ENCODE measurements at places on chromosomes 4 and X. TPM values are rescaled to one million over a fixed set of nuclear protein-coding genes. Genes with fewer than 3 reads are reported as not detected.
A peak's percentile ranks its signal among the peaks of the same experiment; 100 is the strongest.

GRCh38 chrX:121036951-121037350 is 10.5 kb upstream of the GLUD2 start:
- no peak for DNase-seq

- DNase-seq, result no peak
Observed at GRCh38 chr4:104425948-104426347, 68.7 kb downstream of the CXXC4 start.

DNA sequence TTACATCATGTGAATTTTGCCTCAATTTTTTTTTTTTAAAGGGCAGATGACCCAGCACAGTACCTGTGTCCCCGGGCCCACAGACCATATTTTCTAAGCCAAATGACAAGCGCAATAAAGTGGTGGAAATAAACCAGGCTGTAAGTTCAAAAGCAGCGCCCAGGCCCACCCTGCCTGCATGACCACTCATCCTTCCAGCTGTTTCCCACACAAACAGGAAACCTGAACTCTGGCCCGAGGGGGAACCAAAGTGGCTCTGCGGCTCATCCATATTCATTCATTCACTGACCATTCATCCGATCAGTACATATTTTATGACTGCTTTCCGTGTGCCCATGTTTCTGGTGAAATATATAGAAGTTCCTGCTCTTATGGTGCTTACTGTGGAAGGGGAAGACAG is 33.7 kb upstream of the CRMP1 start:
- no peak for DNase-seq

DNA sequence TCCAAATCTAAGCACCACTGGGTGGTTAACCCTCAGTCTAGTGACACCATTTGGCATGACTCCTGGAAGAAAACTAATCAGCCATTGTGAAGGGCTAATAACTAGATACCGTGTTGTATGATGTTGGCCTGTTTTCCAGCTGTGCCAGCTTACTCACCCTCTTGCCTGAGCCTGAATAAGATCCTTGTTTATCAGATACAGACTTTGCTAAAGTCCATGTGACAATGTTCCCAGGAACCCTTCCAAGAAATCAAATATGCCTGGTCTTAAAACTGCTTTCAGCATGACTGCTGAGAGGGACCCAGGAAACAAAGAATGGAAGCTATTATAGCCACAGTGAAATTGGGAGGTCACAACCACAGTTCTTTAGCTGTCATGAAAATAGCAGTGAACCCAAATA is 640.8 kb upstream of the INTU start:
- no peak for DNase-seq

DNA sequence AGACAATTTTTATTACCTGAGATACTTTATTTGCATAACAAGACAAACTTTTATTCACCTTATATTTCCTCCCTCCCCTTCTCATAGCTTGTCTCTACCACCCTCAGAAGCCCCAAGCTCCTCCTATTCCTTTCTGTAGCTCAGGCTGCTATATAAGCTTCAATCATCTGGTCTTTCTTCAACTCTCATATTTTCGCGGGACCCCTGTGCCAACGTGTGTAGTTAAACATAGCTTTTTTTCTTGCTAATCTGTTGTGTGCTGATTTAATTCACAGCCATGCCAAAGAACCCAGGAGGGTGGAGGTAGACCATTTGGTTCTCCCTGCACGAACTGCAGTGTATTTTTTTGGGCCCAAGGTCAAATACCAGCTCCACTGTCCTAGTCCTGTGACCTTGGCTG is 21.1 kb upstream of the CD38 start:
- no peak for DNase-seq

DNA sequence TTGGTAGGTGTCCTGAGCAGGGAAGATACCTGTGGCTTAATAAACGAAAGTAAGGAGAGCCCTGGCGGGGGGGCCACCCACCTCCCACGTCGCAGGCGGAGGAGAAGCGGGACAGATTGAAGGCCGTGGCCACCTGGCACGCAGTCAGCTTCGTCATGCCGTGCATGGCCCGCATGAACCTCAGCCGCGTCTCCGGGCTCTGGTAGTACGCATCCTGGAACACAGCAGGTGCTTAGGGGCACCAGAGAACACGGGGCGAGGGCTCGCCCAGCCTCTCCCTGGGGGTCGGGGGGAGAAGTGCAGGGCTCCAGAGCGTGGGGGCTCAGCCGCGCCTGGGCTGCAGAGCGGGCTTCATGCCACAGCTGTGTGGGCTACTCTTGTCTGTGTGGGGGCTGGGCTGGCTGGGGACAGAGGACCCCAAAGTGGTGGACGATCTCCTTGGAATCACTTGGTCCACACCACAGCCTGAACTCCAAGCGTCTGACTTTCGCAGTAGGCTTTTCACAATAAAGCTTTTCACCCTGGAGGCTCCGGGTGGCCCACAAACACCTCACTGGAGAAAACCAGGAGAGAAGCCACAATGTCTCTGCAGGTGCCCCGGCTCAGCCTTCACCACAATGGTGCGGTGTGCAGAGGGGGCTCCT is 27.1 kb upstream of the SLC25A6 start:
- DNase-seq, result peak; percentile 27

- no peak for DNase-seq
Observed at GRCh38 chr4:7365462-7366179, 69.1 kb downstream of the PSAPL1 start.

GRCh38 chrX:25427873-25428555 is 412.2 kb upstream of the ARX start:
- no peak for DNase-seq

DNA sequence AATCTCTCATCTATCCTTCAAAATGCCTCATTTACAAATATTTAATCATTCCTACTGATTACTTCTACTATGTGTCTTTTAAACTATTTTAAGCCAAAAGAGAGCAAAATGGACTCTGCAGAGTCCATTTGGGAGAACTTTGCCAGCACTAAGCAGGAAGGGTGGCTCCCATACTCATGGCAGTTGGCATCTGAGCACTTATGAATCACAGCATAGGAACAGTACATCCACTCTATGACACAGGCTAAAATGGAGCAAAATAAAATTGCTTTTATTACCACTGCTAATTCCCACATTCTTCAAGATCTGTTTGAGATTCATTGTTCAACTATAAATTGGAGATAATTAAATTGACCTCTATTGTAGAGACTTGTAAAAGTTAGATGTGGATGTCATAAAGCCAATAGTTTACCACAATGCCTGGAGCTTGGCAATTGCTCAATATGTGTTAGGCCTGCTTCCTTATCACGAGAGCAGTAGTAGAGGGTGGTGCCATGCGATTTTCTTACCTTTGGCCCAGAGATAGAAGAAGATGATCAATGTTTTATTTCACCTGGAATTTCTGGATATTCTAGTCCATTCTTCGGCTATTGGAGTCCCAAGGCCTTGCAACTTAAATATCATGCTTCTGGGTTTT is 19.1 kb downstream of the HPGD start:
- DNase-seq, result no peak

- DNase-seq, result no peak
Observed at GRCh38 chr4:144955104-144955503, 142.9 kb downstream of the ANAPC10 start.

GRCh38 chrX:35711281-35711680 is 86.9 kb upstream of the MAGEB16 start:
- no peak for DNase-seq

DNA sequence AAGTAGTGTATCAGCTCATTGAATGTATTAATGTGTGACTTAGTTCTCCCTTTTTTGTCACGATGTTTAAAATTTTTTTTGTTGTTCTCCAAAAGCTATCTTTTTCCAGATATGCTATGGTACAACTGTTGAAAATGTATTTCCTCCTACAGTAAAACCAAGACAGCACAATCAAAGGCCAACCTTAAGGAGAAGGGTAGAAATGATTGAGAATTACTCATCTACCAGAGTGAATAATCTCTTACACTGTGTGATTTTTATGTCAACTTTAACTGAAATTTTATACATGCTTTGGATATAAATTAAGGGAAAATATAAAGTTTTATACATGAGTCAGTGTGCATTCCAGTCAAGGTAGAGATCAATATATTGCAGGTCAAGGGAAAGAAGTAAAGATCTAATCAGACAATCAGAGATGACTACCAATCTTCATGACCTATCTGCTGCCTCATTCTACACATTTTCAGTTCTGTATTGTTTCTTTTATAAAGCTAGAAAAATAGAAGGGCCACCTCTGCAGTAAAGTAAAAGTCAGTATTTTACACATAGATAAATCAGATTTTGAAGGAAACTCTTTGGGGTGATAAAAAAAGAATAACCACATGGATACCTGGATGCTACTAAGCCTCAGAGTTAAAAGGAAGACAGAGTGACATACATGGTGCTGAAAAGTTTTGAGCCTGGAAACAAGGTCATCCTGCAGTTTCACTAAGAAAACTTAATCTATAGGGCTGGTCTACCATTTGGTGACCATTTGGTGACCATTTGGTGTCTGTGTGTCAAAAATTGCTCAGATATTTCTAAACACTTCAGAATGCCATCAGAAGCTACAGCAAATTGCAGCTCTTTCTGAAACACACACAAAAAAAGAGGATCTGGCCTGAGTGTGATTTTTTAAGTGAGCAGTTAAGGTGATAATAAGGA is 1.6 kb downstream of the FAM13A start:
- DNase-seq, result no peak

- DNase-seq, result no peak
Observed at GRCh38 chr4:88110826-88111225, 47.6 kb downstream of the ABCG2 start.

- DNase-seq, result no peak
Observed at GRCh38 chr4:188107931-188108843, 1.2 kb downstream of the TRIML2 start.

DNA sequence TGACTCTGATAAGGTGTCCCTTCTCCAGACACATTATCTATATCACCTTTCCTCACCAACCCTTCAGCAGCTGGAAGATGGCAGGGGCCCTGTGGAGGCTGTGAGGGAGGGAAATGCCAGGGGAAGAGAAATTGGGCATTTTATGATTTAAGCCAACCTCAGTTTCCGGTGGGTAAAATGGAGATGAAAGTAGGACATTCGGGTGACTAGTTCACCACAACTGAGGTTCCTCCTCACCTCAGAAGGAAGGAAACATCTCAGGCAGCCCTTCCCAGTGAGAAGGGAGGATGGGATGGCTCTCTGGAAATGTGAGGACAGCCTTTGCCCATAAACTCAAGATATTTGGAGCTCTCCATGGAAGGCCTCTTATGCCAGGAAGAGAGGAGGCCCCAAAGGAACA is 251.5 kb downstream of the MID1IP1 start:
- no peak for DNase-seq

DNA sequence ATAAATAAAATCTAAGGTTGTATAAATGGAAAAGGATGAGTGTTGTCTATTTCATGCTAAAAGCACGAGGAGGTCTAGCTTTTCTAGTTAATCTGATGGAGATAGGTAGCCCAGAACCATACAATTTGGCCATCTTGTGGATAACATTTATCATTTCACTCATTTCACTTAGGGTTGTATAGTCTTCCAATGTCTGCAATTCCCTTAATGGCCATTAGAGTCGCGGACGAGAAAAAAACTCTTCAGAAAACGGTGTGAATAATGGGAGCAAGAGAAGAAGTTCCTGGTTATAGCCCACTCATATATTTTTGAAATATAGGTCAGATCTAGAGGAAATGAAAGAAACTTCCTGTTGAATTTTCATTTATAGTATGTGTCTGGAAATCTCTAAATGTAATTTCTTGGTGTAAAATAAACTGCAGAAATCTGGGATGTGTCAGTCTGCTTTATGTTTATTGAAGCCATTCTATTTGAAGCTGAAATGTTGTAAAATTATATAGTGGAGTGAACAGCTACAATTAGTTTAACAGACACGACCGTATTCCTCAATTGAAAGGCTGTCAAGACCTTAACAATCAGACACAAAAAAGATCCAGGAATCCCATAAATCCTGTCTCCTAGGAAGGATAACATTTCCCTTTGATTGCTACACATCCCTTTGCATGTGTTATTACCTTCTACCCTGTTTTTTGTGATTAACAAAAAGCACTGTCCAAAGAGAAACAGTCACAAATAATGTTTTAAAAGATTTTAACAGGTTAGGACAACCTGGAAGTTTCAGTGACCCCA is 47.7 kb upstream of the MGST2 start:
- no peak for DNase-seq

DNA sequence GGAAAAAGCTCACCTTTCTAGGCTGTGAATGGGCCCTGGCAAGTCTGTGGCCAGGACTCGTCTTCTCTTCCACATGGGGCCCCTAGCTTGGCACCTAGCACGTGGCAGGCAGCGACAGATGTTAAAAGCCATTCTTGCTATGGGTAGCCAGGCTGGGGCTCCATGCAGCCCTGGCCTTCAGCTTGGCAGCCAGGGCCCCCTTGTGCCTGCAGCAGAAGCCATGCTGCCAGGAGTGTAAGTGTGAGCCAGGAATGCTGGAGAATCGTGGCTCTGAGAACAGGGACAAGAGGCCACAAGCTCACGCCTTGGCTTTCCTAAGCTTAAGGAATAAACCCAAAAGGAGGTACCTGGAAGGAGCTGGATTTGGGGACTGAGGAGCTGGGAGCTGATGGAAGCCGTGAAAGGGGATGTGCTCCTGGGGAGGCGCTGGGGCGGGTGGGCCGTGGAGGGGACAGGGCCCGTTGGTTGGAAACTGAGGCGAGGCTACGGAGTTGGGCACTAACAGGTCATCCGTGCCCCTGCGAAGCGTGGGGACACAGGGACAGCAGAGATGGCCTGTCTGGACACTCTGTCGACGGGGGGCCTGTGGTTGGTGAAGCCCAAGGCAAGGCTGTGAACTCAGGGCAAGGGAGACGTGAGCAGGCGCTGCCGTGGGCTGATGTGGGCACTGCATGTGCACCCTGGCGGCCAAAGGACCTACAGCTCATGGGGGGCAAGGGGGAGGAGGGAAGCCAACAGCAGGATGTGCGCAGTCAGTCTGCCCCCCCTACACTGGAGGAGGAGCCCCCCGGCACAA is 895 bp upstream of the OPN1LW start:
- DNase-seq, result no peak

DNA sequence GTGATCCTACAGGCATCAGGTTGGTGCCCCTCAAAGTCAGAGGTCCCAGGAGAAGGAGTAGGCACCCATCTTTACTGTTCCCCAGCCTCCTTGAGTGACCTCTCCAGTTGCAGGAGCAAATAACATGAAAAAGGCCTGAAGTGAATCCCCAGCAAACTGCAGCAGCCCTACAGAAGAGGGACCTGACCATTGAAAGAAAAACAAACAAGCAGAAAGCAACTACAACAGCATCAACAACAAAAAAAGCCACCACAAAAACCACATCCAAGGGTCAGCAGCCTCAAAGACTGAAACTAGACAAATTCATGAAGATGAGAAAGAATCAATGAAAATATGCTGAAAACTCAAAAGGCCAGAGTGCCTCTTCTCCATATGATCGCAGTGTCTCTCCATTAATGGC is 128.7 kb downstream of the ANKRD50 start:
- no peak for DNase-seq

DUSP21 gene
- not detected for total RNA-seq

RIPPLY1 gene
- total RNA-seq, result not detected

GRPR gene
- total RNA-seq, result not detected

CXCL3 gene
- total RNA-seq, result not detected

GPR143 gene
- total RNA-seq, result not detected

SATL1 gene
- not detected for total RNA-seq

FOXP3 gene
- total RNA-seq, result 23.6 TPM

NAA11 gene
- total RNA-seq, result not detected

SHROOM4 gene
- not detected for total RNA-seq

USP27X gene
- total RNA-seq, result 3.5 TPM

RTL5 gene
- total RNA-seq, result 3.0 TPM

All from activated naive CD8-positive, alpha-beta T cell treated with anti-CD3 and anti-CD28 coated beads, Interleukin-2, amount 10 ng/mL, durations not matched to agents 7 days and 5 days (primary cell).